Right atrium auricular region (tissue), 2 donors: ENCODE measurements at places on chromosomes 1 and 21. TPM values are rescaled to one million over a fixed set of nuclear protein-coding genes. Genes with fewer than 3 reads are reported as not detected.

- H3K4me1 ChIP-seq: peaks cover 39% of the 10 kb centered on the region
- no peak overlapping the region for H3K27ac ChIP-seq
- H3K27me3 ChIP-seq: no peaks in the 10 kb centered on the region
- no peak overlapping the region for H3K4me3 ChIP-seq
- no peak for DNase-seq
Observed at GRCh38 chr1:203526572-203526971, 32.6 kb downstream of the OPTC start.

GRCh38 chr1:89604414-89604735, 28.5 kb upstream of the LRRC8C start:
- no peaks in the 10 kb centered on the region for H3K36me3 ChIP-seq
- DNase-seq: no peak
- H3K4me1 ChIP-seq: no peaks in the 10 kb centered on the region
- no peaks in the 10 kb centered on the region for H3K27me3 ChIP-seq

GRCh38 chr1:205376739-205377138, 20.0 kb upstream of the KLHDC8A start:
- no peaks in the 10 kb centered on the region for H3K4me1 ChIP-seq
- no peaks in the 10 kb centered on the region for H3K36me3 ChIP-seq
- no peaks in the 10 kb centered on the region for H3K27me3 ChIP-seq
- no peak overlapping the region for H3K4me3 ChIP-seq
- H3K27ac ChIP-seq: no peak overlapping the region
- no peak for DNase-seq

- H3K27me3 ChIP-seq: no peaks in the 10 kb centered on the region
- peak overlapping the region; percentile 5 for H3K4me3 ChIP-seq
- H3K4me1 ChIP-seq: no peaks in the 10 kb centered on the region
- H3K36me3 ChIP-seq: no peaks in the 10 kb centered on the region
Observed at GRCh38 chr21:45109831-45110492, 35.6 kb downstream of the ADARB1 start.

- no peaks in the 10 kb centered on the region for H3K36me3 ChIP-seq
- H3K27ac ChIP-seq: peak overlapping the region; percentile 81
- H3K4me3 ChIP-seq: no peak overlapping the region
- no peaks in the 10 kb centered on the region for H3K27me3 ChIP-seq
Observed at GRCh38 chr1:39877980-39878956, 5.0 kb downstream of the TRIT1 start.

DNA sequence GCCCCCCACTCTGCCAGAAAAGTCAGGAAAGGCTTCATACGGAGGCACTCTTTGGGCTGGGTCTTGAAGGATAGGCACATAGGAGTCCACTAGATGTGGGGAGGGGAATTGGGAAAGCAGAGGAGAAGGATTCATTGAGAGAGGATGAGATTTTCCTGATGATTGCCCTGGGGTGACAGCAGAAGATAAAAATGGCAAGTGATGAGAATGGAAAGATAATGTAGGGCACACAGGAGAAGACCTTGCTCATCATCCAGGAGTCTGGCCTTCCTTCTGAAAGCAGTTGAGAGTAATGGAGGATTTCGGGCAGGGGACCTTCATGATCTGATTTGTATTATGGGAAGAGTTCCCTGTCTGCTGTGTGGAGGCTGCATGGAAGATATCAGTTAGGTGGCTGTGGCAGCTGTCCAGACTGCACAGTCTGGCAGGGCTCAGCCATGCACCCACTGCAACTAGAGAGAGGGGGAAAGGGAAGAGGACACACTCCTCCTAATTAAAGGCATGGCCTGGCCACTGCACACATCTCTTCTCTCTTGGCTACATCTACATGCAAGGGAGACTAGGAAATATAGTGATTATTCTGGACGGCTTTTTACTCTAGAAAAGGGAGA, 9.6 kb upstream of the FABP3 start:
- H3K27ac ChIP-seq: peak overlapping the region; percentile 93
- DNase-seq: no peak
- no peaks in the 10 kb centered on the region for H3K4me1 ChIP-seq

GRCh38 chr1:10181154-10181553, 29.2 kb upstream of the KIF1B start:
- peaks cover 16% of the 10 kb centered on the region for H3K36me3 ChIP-seq
- no peak overlapping the region for H3K4me3 ChIP-seq
- no peak overlapping the region for H3K27ac ChIP-seq
- no peak for DNase-seq
- no peaks in the 10 kb centered on the region for H3K4me1 ChIP-seq

GRCh38 chr1:56780128-56780750, 39.0 kb downstream of the FYB2 start:
- H3K27me3 ChIP-seq: no peaks in the 10 kb centered on the region
- DNase-seq: no peak
- H3K4me1 ChIP-seq: no peaks in the 10 kb centered on the region
- H3K27ac ChIP-seq: no peak overlapping the region
- no peaks in the 10 kb centered on the region for H3K36me3 ChIP-seq
- no peak overlapping the region for H3K4me3 ChIP-seq

DNA sequence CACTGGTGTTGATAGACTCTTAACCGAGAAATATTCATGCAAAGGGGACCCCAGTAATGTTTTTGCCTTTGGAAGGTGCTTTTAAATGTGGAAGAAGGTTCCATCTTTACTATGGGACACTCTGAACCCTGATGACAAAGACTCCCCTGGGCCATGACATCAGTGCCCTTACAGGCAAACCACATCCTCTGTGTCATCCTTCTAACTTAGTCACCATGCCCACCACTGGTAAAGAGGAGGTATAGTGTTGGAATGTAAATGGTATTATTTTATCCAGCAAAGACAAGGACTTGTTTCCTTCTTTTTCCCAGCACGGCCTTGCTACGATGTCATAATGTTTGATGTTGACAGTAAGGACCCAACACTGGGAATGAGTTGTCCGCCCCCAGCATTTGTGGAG, 12.6 kb downstream of the METTL13 start:
- no peaks in the 10 kb centered on the region for H3K4me1 ChIP-seq
- H3K36me3 ChIP-seq: peaks cover 79% of the 10 kb centered on the region
- H3K27me3 ChIP-seq: no peaks in the 10 kb centered on the region
- no peak for DNase-seq

GRCh38 chr1:56355918-56356317, 223.4 kb downstream of the PLPP3 start:
- DNase-seq: no peak
- no peaks in the 10 kb centered on the region for H3K27me3 ChIP-seq
- no peak overlapping the region for H3K4me3 ChIP-seq

The GNB1 gene
- total RNA-seq: 69.9 TPM

The C1QB gene
- total RNA-seq: 82.5 TPM

The MRPL24 gene
- 50.5 TPM for total RNA-seq

The TIE1 gene
- total RNA-seq: 51.7 TPM

The GLRX2 gene
- 12.1 TPM for total RNA-seq

The SAMD13 gene
- total RNA-seq: 0.59 TPM
